Upper lobe of left lung (tissue), 6 donors: ENCODE measurements at places on chromosomes 1 and 21. TPM values are rescaled to one million over a fixed set of nuclear protein-coding genes. Genes with fewer than 3 reads are reported as not detected.
A peak's percentile ranks its signal among the peaks of the same experiment; 100 is the strongest.

OXCT2 gene
- 1.1 TPM for total RNA-seq

CNR2 gene
- total RNA-seq: 0.13 TPM

NMNAT1 gene
- total RNA-seq: 6.9 TPM

TP53BP2 gene
- 43.0 TPM for total RNA-seq

- peak overlapping the region; percentile 99 for H3K4me3 ChIP-seq
- H3K4me1 ChIP-seq: peaks cover 28% of the 10 kb centered on the region
- peaks cover 20% of the 10 kb centered on the region for H3K36me3 ChIP-seq
- H3K27me3 ChIP-seq: no peaks in the 10 kb centered on the region
- peak overlapping the region; percentile 86 for H3K27ac ChIP-seq
Measured at GRCh38 chr1:2411801-2412394, 466 bp downstream of the PEX10 start.

- H3K36me3 ChIP-seq: no peaks in the 10 kb centered on the region
- H3K4me1 ChIP-seq: peaks cover 19% of the 10 kb centered on the region
- DNase-seq: no peak
Measured at GRCh38 chr1:218376722-218377121, 31.6 kb downstream of the TGFB2 start.

- no peak for DNase-seq
- H3K36me3 ChIP-seq: no peaks in the 10 kb centered on the region
- H3K4me3 ChIP-seq: no peak overlapping the region
- peaks cover 5% of the 10 kb centered on the region for H3K4me1 ChIP-seq
Measured at GRCh38 chr1:66690666-66691381, 61.4 kb upstream of the DYNLT5 start.

DNA sequence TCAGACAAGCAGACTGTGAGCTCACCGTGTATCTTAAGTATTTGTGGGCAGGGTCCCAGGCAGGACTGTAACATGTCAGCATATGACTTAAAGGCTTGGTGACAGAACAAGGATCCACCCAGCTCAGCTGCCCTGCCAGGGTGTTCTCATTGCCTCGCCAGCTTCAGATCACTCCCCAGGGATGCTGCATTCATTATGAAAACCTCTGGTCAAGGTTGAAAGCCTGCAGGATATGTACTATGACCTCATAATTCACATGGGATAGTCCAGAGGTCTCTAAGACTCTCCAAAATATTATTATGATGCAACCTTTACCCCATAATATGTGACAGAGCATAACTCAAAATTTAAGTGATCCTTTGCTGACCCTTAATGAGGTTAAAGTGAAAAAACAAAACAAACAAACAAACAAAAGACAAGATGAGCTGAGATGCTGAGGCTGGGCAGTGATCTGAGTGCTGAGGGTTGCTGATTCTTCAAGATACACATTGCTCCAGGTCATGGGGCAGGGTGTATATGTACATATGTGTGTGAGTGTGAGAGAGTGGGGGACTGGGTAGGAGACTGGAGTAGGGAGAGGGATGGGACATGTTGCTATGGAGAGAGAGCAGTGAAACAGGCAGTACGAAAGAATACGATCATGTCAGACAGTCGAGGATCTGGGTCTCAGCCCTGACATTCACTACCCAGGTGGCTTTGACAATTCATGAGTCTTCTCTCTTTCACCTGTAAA lies 98.8 kb upstream of the DUSP10 start:
- no peak overlapping the region for H3K27ac ChIP-seq
- H3K4me3 ChIP-seq: no peak overlapping the region
- no peak for DNase-seq
- H3K27me3 ChIP-seq: no peaks in the 10 kb centered on the region

- DNase-seq: no peak
- H3K27ac ChIP-seq: no peak overlapping the region
- H3K27me3 ChIP-seq: no peaks in the 10 kb centered on the region
- H3K4me3 ChIP-seq: no peak overlapping the region
- H3K36me3 ChIP-seq: no peaks in the 10 kb centered on the region
- H3K4me1 ChIP-seq: no peaks in the 10 kb centered on the region
Measured at GRCh38 chr1:6137758-6138157, 42.4 kb downstream of the CHD5 start.

DNA sequence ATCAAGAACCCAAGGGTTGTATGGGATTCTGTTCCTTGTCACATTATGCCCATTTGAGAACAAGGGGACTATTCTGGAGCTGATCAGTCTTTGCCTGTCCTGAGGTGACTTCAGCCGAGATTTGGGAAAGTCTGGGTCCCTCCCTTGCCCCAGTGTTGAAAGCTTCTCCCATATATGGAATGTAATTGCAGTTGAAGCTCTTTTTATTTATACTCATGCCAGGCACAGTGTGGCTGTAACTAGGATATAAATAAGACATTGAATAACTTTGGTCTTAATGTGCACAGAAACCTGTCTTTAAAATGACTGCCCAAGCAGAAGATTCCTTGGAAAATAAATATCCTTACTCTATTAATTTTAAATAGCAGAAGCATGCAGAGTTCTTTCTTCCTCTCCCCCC lies 15.2 kb downstream of the AKNAD1 start:
- H3K27ac ChIP-seq: no peak overlapping the region
- no peaks in the 10 kb centered on the region for H3K27me3 ChIP-seq
- no peaks in the 10 kb centered on the region for H3K36me3 ChIP-seq
- no peak for DNase-seq
- no peaks in the 10 kb centered on the region for H3K4me1 ChIP-seq

DNA sequence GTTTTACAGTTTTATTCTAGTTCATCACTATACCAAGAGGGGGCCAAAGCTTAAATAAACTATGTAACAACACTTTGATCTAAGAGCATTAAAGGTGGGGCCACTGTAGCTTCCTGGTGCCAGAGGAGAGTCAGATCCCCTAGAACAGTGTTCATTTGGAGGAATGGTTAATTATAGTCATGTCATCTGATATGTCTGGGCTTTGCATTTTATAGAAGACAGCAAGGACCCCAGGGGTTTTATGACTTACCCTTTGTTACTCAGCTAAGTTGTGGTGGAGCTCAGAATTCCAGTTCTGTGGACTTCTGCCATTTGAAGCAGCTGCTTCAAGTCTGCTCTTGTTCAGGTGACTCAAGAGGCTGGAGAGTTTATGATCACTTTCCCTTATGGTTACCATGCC lies 16.7 kb downstream of the KDM4A start:
- peaks cover 92% of the 10 kb centered on the region for H3K36me3 ChIP-seq
- no peaks in the 10 kb centered on the region for H3K27me3 ChIP-seq
- H3K4me1 ChIP-seq: no peaks in the 10 kb centered on the region
- no peak overlapping the region for H3K27ac ChIP-seq

DNA sequence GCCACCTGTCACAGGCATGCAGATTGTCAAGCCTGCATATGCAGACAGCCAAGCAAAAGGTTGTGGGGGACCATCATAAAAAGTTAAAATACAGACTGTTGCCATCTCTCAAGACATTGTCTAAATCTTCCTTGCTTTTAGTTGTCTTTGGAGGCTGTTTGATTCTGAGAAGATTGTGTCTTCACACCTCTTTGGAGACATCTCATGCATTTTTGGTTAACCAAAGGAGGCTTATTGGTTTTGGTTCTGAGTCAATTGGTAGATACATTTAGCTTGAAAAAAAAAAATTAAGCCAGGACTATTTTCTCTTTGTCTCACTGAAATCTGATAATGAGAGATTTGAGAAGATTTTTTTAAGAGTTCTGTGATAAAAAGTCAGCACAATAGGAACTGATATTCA lies 217.6 kb downstream of the LYPLAL1 start:
- H3K4me1 ChIP-seq: no peaks in the 10 kb centered on the region
- no peak overlapping the region for H3K27ac ChIP-seq
- no peak overlapping the region for H3K4me3 ChIP-seq
- no peaks in the 10 kb centered on the region for H3K27me3 ChIP-seq
- H3K36me3 ChIP-seq: no peaks in the 10 kb centered on the region
- no peak for DNase-seq

- peak within 1 kb of the TSS; percentile 69 for H3K27ac ChIP-seq
- no peaks in the 10 kb centered on the region for H3K36me3 ChIP-seq
- DNase-seq: peak; percentile 96
- H3K4me1 ChIP-seq: peaks cover 24% of the 10 kb centered on the region
Measured at GRCh38 chr1:17011439-17012307, at the start of gene ATP13A2. TSS of gene ATP13A2 (minus strand) at chr1:17011928. CDS start at chr1:17011738, 190 bp downstream.

- H3K27ac ChIP-seq: peak overlapping the region; percentile 37
- no peaks in the 10 kb centered on the region for H3K36me3 ChIP-seq
- H3K4me1 ChIP-seq: peaks cover 53% of the 10 kb centered on the region
Measured at GRCh38 chr1:155176544-155177071, 3.0 kb downstream of the TRIM46 start.

DNA sequence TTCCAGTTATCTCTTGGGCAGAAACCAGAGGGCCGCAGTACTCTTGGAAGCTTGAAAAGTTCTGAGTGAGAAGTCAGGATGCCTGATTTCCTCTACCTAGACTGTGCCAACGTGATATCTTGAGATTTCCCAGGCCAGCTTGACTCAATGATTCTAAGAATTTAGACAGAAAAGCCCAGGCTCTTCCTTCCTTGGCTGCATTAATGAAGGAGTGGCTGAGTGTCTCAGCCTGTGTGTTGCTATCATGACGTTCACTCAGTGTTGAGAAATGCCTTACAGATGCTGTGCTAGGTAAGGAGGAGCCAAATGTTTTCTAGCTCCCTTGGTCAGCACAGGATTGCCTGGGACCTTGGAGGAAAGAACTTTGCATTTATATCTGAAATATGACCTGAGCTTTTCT lies 454.1 kb upstream of the USP24 start:
- DNase-seq: no peak
- H3K4me3 ChIP-seq: no peak overlapping the region
- H3K27ac ChIP-seq: no peak overlapping the region
- no peaks in the 10 kb centered on the region for H3K27me3 ChIP-seq

- no peaks in the 10 kb centered on the region for H3K36me3 ChIP-seq
- H3K4me1 ChIP-seq: peaks cover 32% of the 10 kb centered on the region
- no peaks in the 10 kb centered on the region for H3K27me3 ChIP-seq
- peak; percentile 92 for DNase-seq
- H3K4me3 ChIP-seq: peak within 1 kb of the TSS; percentile 72
Measured at GRCh38 chr1:38005195-38006007, at the start of gene FHL3. TSS of gene FHL3 (minus strand) at chr1:38005514. CDS start at chr1:37999412, 6,102 bp downstream.

DNA sequence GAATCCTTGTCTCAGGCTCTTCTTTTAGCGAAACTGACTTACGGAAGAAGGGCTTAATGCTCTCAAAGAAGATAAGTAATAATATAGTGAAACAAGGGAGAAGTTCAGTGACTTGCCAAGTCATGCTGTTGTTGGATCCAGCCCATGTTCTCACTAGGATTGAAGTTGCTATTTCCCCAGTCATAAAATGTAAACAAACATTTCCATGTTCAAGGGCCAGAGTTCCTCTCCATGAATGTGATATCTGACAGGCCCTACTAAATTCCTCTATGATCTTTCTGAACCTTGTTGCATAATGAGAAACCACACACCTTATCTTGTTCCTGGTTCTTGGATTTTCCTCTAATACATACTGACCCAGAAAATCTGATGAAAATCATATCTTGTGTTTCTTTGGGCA lies 876.5 kb upstream of the B3GALT2 start:
- no peaks in the 10 kb centered on the region for H3K36me3 ChIP-seq
- peaks cover 2% of the 10 kb centered on the region for H3K4me1 ChIP-seq
- DNase-seq: no peak
- H3K4me3 ChIP-seq: no peak overlapping the region
- no peaks in the 10 kb centered on the region for H3K27me3 ChIP-seq

GRCh38 chr1:46568461-46568891 lies 17.0 kb upstream of the KNCN start:
- DNase-seq: no peak
- H3K27me3 ChIP-seq: no peaks in the 10 kb centered on the region
- H3K4me3 ChIP-seq: no peak overlapping the region
- H3K36me3 ChIP-seq: peaks cover 26% of the 10 kb centered on the region

- H3K4me1 ChIP-seq: peaks cover 15% of the 10 kb centered on the region
- H3K4me3 ChIP-seq: no peak overlapping the region
- no peak for DNase-seq
- H3K27ac ChIP-seq: no peak overlapping the region
Measured at GRCh38 chr1:13702425-13703127, 2.6 kb downstream of the PRDM2 start.

DNA sequence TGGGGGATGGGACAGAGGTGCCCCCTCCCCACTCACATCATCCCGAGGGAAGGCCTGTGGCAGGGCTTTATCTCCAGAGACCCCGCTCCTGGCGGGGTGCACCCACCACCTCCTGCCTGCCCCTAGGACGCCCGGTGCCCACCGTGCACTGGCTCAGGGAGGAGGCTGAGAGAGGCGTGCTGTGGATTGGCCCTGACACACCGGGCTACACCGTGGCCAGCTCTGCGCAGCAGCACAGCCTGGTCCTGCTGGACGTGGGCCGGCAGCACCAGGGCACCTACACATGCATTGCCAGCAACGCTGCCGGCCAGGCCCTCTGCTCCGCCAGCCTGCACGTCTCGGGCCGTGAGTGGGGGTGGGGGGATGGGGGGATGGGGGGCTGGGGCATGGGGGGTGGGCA lies 71.7 kb downstream of the TRIM11 start:
- H3K27ac ChIP-seq: no peak overlapping the region
- no peaks in the 10 kb centered on the region for H3K4me1 ChIP-seq
- no peak overlapping the region for H3K4me3 ChIP-seq

GRCh38 chr1:184494929-184495328 lies 108.1 kb downstream of the C1orf21 start:
- H3K4me3 ChIP-seq: no peak overlapping the region
- no peaks in the 10 kb centered on the region for H3K36me3 ChIP-seq
- no peak overlapping the region for H3K27ac ChIP-seq
- DNase-seq: no peak
- H3K27me3 ChIP-seq: no peaks in the 10 kb centered on the region

- no peak overlapping the region for H3K27ac ChIP-seq
- no peaks in the 10 kb centered on the region for H3K36me3 ChIP-seq
- H3K4me3 ChIP-seq: no peak overlapping the region
- no peak for DNase-seq
Measured at GRCh38 chr21:40284409-40284808, 417.2 kb downstream of the PCP4 start.

- H3K27me3 ChIP-seq: no peaks in the 10 kb centered on the region
- no peak overlapping the region for H3K27ac ChIP-seq
- no peak overlapping the region for H3K4me3 ChIP-seq
- H3K36me3 ChIP-seq: no peaks in the 10 kb centered on the region
- no peak for DNase-seq
Measured at GRCh38 chr1:58409890-58410289, 136.6 kb downstream of the OMA1 start.

DNA sequence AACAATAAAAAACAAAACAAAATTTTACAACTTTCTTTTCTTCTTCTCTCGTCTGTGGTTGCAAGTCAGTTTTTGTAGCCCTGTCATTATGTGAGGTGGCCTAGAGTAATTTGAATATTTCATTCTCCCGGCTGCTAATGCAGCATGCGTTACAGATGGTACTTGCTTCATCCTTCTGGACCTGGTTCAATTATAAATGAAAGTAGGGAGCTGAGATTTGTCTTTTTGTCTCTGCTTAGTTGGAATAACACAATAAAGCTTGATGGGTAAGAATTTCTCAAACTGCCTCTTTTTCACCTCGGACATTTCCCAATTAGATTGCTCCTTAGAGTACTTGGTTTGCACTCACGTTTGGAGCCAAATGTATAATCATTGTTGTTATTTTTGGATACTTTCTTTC lies 201.6 kb downstream of the PBX1 start:
- no peaks in the 10 kb centered on the region for H3K27me3 ChIP-seq
- no peak overlapping the region for H3K4me3 ChIP-seq
- H3K4me1 ChIP-seq: peaks cover 11% of the 10 kb centered on the region
- no peak for DNase-seq
- peak overlapping the region; percentile 40 for H3K27ac ChIP-seq
